SJSA1 (cell line): ENCODE measurements at places on chromosomes 1 and 21.

- no peak for DNase-seq
Observed at GRCh38 chr1:58924821-58925220, 141.0 kb upstream of the JUN start.

DNA sequence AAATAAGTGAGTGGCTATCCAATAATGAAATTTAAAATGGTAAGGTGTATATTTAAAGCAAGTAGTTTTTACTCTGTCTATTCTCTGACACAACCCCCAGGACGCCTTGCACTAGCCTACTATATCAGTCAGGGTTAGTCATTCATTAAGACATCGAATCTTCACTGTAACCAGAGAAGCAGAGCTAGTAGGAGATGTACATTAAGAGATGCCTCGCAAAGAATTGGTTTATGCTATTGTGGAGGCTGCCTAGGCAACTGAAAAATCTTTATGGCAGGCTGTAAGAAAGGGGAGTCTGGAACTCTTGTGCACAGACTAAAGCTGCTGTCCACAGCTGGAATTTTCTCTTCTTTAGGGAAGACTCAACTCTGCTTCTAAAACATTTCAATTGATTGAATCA, 28.8 kb downstream of the NTNG1 start:
- DNase-seq: no peak

DNA sequence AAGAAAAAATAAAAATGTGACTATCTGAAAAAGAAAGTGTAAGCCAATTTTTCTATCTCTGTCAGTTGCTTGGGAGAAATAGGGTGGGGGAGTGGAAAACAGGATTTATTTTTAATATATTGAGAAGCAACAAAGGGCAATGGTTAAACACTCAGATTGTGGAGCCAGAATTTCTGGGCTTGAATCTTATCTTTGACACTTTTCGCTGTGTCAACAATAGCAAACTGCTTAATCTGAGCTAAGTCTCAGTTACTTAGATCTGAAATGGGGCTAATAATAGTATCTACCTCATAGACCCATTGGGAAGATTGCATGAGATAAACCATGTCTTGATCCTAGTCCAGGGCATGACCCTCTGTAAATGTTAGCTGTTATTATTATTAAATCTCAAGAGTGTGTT, 468.1 kb downstream of the ADGRL2 start:
- DNase-seq: no peak

- DNase-seq: no peak
Observed at GRCh38 chr1:24117132-24117531, 5.2 kb upstream of the MYOM3 start.

DNA sequence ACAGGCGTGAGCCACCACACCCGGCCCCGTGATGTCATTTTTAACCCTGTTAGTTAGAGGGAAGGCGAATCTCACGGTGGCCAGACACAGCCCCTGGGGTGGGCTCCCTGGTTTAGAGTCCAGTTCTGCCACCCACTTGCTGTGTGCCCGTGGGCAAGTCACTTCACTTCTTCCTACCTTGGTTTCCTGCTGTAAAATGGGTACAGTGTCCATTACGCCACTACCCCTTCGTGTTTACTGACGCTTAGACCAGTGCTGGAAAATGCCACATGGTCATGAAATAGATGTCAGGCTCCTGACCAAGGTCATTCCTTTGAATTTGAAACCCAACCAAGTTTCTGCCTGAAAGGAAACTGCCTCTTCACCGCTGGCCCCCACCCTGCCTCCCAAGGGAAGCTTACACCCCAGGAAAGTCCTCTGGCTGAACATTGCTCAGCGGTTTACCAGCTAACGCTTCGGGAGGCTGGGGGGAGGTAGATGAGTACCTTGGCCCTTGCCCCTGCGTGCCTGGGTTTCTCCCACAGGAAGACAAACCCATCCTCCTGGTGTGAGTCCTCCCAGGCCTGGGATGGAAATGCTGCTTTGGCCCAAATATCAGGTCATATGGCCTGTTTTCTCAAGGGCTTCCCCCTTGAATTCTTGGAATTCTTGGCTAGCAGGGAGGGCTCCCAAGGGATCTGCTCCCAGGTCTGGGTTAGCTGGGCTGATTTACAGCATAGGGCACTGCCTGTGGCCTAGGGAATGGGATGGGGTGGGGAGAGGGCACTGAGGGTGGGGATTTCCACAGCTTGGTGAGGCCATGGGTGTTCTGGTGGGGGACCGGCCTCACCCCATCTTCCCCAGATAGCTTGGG, 7.6 kb upstream of the AADACL4 start:
- DNase-seq: peak; percentile 94

- DNase-seq: no peak
Observed at GRCh38 chr1:207913951-207914350, 3.0 kb upstream of the CD34 start.

DNA sequence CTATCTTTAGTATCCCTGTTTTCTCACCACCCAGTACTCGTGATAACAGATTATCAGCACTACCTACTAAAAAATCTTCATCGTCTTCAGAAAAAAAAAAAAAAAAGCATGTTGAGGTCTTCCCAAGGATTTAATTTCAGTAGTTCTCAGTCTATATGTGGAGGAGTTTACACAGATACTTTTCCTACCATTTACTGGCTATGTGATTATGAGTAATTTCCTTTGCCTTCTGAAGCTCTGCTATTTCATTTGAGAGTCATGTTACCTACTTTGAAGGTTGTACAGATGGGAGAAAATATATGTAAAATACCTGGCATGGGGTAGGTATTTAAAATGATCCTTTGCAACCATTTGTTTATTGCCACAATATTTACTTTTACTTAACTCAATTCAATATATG, 399.7 kb downstream of the NEGR1 start:
- no peak for DNase-seq

- no peak for DNase-seq
Observed at GRCh38 chr21:28885853-28886177, 106.9 kb downstream of the LTN1 start.

- DNase-seq: no peak
Observed at GRCh38 chr1:89844860-89845259, 24.0 kb downstream of the LRRC8D start.

DNA sequence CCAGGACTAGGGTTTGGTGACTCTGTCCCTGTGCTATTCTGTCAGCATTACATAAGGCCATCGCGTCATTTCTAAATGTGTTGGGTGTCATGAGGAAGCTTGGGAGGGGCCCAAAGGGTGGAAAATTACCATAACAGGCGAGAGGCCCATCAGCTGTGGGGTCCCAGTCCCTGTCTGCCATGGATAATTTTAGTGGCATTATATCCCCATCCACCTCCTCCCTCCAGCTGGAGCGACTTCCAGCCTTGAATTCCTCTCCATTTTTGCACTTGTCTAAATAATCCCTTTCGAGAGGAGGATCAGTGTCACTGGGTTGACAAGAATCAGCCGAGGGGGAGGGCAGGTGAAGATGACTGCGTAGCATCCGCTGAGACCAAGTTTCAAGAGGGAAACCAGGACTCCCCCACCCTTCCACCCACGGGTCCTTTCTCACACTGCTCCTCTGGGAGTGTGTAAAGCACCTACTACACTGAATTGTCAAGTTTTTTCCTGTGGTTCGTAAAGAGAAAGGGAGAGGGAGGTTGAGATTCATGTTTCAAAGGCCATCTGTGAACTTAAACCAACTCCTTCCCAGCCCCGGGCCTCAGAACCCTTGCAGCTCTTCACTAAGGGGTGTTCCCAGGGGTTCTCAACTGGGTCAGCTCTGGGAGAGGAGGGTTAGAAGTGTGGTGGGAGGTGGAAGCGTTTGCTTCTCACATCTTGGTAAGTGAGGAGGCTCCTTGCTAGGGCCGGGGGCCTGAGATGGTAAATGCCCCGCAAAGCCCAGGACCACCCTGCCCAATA, 29.2 kb downstream of the VASH2 start:
- no peak for DNase-seq

- DNase-seq: no peak
Observed at GRCh38 chr21:20551939-20552338, 446.3 kb upstream of the NCAM2 start.

- DNase-seq: no peak
Observed at GRCh38 chr1:109984190-109984455, 442 bp upstream of the AHCYL1 start.

DNA sequence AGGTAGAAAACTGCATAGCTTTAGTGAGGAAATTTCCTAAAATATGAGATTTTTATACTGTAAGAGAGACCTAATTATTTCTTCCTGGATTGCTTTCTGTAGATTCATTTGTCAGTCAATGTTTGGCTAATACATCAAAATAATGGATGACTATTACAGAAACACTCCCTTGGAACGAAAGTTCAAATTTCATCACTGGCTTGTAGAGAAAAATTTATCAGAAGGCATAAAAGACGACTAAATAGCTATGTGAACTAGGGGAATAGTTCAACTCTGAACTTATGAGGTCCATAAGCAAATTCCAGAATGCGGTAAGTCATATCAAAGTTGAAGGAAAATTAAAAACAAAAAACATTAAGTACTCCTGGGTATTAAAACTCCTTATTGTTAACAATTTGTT, 36.0 kb downstream of the WNT2B start:
- no peak for DNase-seq

DNA sequence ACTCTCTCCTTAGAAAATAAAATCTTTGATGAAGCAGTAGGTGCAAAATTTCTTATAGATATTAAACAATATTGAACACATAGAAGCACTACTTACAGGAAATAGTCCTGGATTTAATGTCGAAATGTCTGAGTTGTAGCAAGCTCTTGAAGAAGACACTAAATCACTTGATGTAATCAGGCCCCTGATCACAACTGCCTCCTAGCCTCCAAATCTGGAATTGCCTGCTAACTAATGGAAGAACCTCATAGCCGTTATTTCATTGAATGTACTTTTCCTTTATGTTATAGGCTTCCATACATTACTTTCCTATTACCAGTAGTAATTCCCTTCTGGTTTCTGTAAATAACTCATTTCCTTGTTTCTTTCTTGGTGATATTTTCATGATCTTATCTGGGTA, 675.7 kb upstream of the CHRM3 start:
- no peak for DNase-seq

DNA sequence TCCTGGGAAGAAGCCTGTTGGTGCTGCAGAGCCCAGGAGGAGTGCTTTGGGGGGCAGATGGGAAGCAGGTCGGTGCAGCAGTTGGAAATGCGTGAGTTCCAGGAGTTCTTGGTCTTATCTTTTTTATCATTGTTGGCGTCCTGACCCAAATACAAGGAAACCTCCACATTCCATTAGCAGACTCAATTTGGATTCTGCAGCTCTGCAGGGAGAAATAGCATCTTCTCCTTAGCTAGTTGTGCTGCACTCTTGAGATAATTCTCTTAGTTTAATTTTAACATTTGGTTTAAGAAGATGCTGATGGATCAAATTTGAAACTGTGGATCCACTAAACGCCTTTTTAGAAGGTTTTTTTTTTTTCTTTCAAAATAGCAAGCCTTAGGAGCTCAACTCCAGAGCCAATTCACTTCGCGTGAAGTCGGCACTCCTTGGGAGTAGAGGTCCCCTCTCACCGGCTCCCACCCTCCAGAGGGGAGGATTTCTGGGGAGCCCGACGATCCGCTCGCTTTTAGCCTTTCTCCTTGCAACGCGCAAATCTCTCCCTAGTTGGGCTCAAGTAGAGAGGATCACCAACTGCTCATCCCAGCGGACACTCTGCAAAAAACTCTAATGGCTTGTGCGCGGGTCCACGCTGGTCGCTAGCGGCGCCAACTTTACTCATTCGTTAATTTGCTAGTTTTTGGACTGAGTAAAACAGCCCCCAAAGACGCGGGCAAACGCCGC, 1.3 kb downstream of the PLD5 start:
- DNase-seq: no peak

DNA sequence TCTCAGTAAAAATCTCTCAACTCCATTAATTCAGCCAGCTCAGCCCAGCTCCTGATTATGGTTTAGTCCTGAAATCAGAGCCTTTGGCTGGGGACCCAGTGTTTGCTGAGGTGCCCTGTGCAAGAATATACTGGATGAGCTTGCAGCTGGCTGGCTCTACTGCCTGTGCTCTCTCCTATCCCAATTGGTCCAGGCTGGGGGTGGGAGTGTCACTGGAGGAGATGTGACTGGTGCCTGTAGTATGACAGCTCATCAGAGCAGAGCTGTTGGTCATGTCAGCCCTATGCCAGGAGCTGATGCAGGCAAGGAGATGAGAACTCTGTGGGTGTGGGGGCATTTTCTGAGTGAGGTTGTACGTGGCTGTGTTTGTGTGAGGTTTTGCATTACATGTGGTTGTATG, 87.0 kb downstream of the TNR start:
- no peak for DNase-seq

DNA sequence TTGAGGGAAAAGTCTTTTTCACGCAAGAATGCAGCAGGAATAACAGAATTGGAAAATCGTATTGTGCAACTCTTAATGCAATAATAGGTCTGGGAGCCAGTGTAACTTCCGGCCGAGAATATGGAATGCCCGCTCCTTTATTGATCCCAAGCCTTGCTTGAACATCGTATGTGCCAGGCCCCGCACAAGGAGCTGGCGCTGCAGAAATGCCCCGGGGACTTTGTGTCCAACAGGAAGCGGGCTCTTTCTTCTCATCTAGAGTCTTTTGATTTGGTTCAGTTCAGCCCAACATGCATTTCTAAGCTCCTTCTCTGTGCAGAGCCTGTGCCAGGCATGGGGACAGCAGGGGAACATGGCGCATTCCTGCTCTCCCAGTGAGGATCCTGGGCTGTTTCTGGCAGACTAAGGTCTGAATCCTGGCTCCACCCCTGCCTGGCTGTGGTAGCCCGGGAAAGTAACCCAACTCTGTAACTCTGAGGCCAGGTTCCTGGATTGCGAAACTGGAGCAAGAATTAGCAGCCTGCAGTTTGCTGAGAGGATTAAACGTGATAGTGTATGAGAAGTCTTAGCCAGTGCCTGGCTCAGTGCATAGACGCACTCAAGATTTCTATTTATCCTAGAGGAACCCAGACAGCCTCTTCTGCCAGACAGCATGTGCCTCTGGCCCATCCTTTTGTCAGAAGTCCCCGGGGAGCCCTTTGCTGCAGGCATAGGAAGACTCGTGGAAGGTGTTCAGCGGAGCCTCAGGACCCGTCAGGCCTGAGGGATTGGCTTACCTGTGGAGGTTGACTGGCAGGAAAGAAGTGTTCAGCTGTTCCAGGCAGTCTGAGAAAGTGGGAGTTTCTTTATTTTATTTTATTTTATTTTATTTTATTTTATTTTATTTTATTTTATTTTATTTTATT, 987 bp upstream of the CDCP2 start:
- DNase-seq: no peak

DNA sequence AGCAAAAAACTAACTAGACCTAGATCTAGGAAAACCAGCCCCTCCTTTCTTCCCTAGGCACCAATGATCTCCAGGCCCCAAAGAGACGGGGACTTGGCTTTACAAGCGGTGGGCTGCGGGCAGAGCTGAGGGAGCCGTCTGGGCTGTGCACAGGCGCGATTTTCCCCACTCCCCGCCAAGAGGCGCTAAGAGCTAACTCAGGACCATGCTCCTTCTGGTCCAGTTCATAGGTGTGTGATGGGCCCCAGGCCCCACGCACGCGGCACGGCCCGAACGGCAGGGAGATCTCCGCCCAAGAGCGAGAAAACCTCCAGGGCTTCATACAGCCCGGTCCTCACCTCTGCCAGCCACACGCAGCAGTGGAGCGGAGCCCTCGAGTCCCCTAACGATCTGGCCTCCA, 7.5 kb upstream of the GPR153 start:
- DNase-seq: no peak

GRCh38 chr1:33295450-33296081, 25.3 kb downstream of the A3GALT2 start:
- DNase-seq: peak; percentile 87
